ENCODE measurements at places on chromosomes 7 and 10. TPM values are rescaled to one million over a fixed set of nuclear protein-coding genes. Genes with fewer than 3 reads are reported as not detected.

DNA sequence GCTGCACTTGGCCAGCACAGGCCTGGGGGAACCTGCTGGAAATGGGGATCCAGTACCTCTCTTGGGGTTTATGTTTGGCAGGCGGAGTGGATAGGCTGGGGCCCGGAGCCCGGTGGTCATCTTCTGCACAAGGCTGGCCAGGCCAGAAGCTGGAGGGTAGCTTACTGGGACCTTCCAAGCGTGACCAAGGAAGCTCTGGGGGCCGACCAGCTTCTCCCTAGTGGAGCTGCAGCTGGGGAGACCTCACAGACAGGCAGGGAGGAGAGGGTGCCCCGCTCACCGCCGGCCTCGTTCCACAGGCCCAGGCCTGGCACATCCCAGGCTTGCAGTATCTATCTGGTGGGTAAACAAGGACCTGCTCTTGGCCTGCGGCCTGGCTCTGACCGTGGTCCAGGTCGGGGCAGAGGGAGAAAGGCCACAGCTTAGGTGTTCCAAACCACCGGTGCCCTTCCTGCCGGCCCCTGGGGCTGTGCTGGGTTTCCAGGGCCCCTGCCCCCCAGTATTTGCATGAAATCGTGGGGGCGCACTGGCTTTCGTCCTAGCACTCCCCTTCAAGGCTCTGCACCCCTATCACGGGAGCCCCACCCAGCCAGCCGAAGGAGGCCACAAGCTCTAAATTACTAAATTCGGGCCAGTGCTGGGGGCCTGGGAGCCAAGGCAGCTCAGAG lies 1.5 kb upstream of the ELFN1 start:
- H3K36me3 ChIP-seq = no peaks in the 10 kb centered on the region
- no peak overlapping the region for H3K4me3 ChIP-seq
- H3K27ac ChIP-seq = no peak overlapping the region
- peaks cover 30% of the 10 kb centered on the region for H3K4me1 ChIP-seq

- no peaks in the 10 kb centered on the region for H3K36me3 ChIP-seq
- H3K4me3 ChIP-seq = no peak overlapping the region
- DNase-seq = no peak
- H3K27me3 ChIP-seq = no peaks in the 10 kb centered on the region
These were observed 33.8 kb upstream of the HABP2 start for GRCh38 chr10:113518816-113519591.

Gene TMEM270
- total RNA-seq = not detected

DNA sequence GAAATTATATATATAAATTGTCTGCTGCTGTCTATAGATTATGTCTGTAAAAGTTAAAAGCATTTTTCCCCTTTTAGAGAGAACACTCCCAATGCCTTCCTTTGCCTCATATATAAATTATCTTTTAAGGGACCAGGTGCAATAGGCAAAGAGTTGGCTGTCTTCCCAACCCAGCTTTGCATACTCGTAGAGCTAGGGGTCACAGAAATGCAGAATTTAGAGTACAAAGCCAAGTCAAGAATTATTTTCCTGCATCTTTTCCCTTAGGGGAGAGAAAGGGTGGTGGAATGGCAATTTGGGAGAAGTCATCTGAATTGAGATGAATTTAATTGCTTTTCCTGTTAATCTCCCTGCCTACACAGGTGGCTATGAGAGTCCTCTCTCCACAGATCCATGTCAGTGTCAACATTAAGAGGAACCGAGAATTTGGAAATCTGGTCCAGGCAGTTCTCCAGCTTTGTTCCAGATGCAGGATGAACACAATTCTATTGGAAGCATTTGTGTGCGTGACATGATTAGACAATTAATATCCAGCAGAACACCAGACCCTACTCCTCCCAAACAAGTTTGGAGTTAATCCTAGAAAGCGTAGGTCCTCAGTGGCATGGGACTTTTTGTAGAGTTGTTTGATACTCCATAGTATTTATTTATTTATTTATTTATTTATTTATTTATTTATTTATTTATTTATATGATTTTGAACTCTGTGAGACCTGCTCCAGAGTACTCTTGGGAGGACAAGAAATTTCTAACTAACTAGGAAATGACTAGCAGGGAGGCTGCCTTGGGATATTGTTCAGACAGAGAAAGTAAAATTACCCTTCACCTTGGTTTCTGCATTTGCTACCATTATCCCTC lies 80.3 kb upstream of the SKAP2 start:
- no peak overlapping the region for H3K27ac ChIP-seq
- H3K27me3 ChIP-seq = no peaks in the 10 kb centered on the region
- H3K36me3 ChIP-seq = no peaks in the 10 kb centered on the region
- H3K4me3 ChIP-seq = no peak overlapping the region
- H3K4me1 ChIP-seq = no peaks in the 10 kb centered on the region
- no peak for DNase-seq

- H3K27me3 ChIP-seq = no peaks in the 10 kb centered on the region
- no peak for DNase-seq
- peaks cover 7% of the 10 kb centered on the region for H3K36me3 ChIP-seq
- H3K4me1 ChIP-seq = no peaks in the 10 kb centered on the region
- H3K27ac ChIP-seq = no peak overlapping the region
These were observed 25.3 kb downstream of the ZSCAN25 start for GRCh38 chr7:99642027-99642426.

GRCh38 chr10:58237014-58237834 lies 30.5 kb downstream of the IPMK start:
- H3K4me3 ChIP-seq = no peak overlapping the region
- peaks cover 4% of the 10 kb centered on the region for H3K36me3 ChIP-seq
- no peak overlapping the region for H3K27ac ChIP-seq
- H3K4me1 ChIP-seq = no peaks in the 10 kb centered on the region
- no peaks in the 10 kb centered on the region for H3K27me3 ChIP-seq
- DNase-seq = no peak

Gene SCRN1
- total RNA-seq = 28.4 TPM

- H3K4me3 ChIP-seq = no peak overlapping the region
- H3K4me1 ChIP-seq = no peaks in the 10 kb centered on the region
- H3K27me3 ChIP-seq = no peaks in the 10 kb centered on the region
- DNase-seq = no peak
- H3K27ac ChIP-seq = no peak overlapping the region
- H3K36me3 ChIP-seq = no peaks in the 10 kb centered on the region
These were observed 65.2 kb downstream of the CREB3L2 start for GRCh38 chr7:137936509-137937201.

GRCh38 chr10:81918766-81919165 lies 43.8 kb downstream of the NRG3 start:
- no peak overlapping the region for H3K4me3 ChIP-seq
- no peaks in the 10 kb centered on the region for H3K4me1 ChIP-seq

Gene SORCS1
- total RNA-seq = 3.5 TPM

Gene NUB1
- 39.1 TPM for total RNA-seq

Gene CALHM3
- 0.15 TPM for total RNA-seq

Gene SLC16A9
- total RNA-seq = 2.3 TPM

Gene BMPER
- total RNA-seq = 51.0 TPM

GRCh38 chr7:99267481-99267840 lies 5.2 kb upstream of the MYH16 start:
- no peak overlapping the region for H3K4me3 ChIP-seq
- H3K27me3 ChIP-seq = no peaks in the 10 kb centered on the region
- no peaks in the 10 kb centered on the region for H3K36me3 ChIP-seq
- no peak overlapping the region for H3K27ac ChIP-seq

- no peaks in the 10 kb centered on the region for H3K36me3 ChIP-seq
- no peaks in the 10 kb centered on the region for H3K27me3 ChIP-seq
- no peak overlapping the region for H3K4me3 ChIP-seq
- H3K27ac ChIP-seq = no peak overlapping the region
- DNase-seq = peak; percentile 82
- no peaks in the 10 kb centered on the region for H3K4me1 ChIP-seq
These were observed 107.8 kb upstream of the PPP1R3A start for GRCh38 chr7:114026486-114027089.

Gene GPR146
- total RNA-seq = 13.7 TPM

Gene OR2A2
- not detected for total RNA-seq

- H3K4me1 ChIP-seq = peaks cover 6% of the 10 kb centered on the region
- no peak overlapping the region for H3K27ac ChIP-seq
- no peak overlapping the region for H3K4me3 ChIP-seq
These were observed 1.4 kb downstream of the BTAF1 start for GRCh38 chr10:91925022-91925320.

- H3K27ac ChIP-seq = no peak within 1 kb of the TSS
- peak; percentile 41 for DNase-seq
- H3K4me1 ChIP-seq = peaks cover 4% of the 10 kb centered on the region
- peaks cover 57% of the 10 kb centered on the region for H3K27me3 ChIP-seq
- H3K4me3 ChIP-seq = peak within 1 kb of the TSS; percentile 63
These were observed at the start of gene GRM8 for GRCh38 chr7:127252778-127253280. Gene GRM8 (minus strand): TSS chr7:127252941.

Gene HABP2
- total RNA-seq = 1.2 TPM

Gene AGR2
- total RNA-seq = 248 TPM

DNA sequence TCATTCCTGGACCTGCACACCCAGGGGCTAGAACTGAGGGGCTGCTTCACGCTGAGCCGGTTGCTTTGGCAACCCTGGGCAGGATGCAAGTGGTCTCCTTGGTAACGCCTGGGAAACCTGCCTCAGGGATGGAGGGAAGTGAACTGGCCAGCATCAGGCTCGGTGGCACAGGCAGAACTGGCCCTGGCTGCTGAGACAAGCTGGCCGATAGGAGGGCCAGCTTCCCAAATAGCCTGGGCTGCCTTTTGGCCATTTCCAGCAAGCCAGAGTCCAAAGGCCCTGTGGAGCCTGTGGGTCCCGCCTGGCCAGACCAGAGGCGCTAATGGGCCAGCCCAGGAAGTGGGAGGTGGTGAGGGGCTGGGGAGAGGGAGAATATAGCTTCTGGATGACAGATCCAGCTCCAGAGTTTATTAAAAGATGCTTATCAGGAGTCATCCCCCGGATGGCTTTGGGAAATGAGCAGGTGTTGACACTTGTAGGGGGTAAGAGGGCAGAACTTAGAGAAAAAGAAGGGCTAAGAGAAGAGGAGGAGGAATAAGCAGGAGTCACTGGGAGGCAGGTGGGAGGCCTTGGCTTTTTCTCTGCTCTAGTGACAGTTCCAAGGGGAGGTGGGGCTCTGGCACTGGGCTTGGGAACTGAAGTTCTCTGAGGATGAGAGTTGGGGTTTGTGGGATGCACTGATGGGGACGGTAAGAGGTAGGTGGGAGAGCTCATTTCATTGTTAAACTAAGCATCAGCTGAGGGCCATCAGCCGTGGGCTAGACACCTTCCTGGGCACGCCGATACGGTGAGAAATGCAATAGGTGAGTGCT lies 9.6 kb downstream of the NEURL1 start:
- H3K4me3 ChIP-seq = no peak overlapping the region
- no peak overlapping the region for H3K27ac ChIP-seq
- H3K36me3 ChIP-seq = no peaks in the 10 kb centered on the region
- H3K4me1 ChIP-seq = no peaks in the 10 kb centered on the region
- DNase-seq = no peak

DNA sequence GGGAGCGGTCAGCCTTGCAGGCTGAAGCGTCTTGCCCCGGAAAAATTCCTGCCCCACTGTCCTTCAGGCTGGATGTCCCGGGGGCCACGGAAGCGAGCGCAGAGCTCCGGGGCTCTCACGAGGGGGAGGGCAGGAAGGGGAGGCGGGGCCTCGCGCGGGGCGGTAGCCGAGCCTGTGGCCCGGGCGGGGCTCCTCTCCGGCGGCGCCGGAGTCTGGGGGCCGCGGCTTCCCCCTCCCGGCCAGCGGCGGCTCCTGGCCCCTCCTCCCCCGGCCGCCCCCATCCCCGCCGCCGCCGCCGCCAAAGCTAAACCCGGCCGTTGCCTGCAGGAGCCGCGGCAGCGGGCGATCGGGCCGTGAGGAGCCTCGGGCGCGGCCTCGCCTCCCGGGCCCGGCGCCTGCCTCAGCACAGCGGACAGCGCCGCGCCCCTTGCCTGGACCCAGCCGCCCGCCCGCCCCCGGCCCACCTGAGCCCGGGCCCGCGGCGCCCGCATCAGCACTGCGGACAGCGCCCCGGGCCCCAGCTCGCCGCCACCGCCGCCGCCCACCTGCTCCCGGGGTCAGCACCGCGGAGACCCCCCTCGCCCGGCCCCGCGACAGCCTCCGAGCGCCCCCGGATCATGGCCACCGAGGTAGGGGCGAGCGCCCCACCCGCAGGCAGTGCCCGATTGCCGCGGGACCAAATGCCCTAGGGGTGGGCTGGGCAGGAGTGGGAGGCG lies at the start of gene GOLGA7B:
GOLGA7B (plus strand) TSS at position 157 of the 716 bp plus-strand sequence; CDS start at position 618, 461 bp downstream.
- H3K4me3 ChIP-seq = peak within 1 kb of the TSS; percentile 42
- H3K4me1 ChIP-seq = peaks cover 6% of the 10 kb centered on the region
- H3K27ac ChIP-seq = no peak within 1 kb of the TSS
- H3K36me3 ChIP-seq = no peaks in the 10 kb centered on the region
- DNase-seq = peak; percentile 49
- H3K27me3 ChIP-seq = no peaks in the 10 kb centered on the region

GRCh38 chr7:53642361-53642760 lies 606.9 kb downstream of the POM121L12 start:
- no peaks in the 10 kb centered on the region for H3K36me3 ChIP-seq
- H3K27me3 ChIP-seq = no peaks in the 10 kb centered on the region
- H3K27ac ChIP-seq = no peak overlapping the region
- no peak for DNase-seq
- no peaks in the 10 kb centered on the region for H3K4me1 ChIP-seq

DNA sequence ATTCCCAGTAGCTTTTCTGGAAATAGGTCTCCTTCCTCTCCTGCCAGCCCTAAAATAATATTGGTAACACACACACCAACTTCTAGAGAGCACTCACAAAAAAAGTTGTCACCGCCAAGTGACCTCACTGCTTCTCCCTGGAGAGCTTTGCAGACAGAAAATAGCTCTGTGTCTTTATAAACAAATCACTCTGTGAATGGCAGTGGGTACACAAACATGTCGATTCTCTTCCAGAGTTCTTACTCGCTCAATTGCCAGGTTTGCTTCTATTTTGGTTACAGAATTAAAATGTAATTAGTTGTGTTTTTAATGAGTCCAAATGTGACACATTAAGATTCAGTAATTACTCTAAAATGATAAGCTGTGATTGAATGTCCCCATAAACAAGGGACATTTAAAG lies 649.2 kb upstream of the C7orf33 start:
- H3K27ac ChIP-seq = no peak overlapping the region
- no peaks in the 10 kb centered on the region for H3K27me3 ChIP-seq
- peak; percentile 28 for DNase-seq
- no peaks in the 10 kb centered on the region for H3K36me3 ChIP-seq

- no peak overlapping the region for H3K27ac ChIP-seq
These were observed 31.3 kb downstream of the LAMB1 start for GRCh38 chr7:107971613-107972012.

- H3K27me3 ChIP-seq = no peaks in the 10 kb centered on the region
- H3K4me1 ChIP-seq = no peaks in the 10 kb centered on the region
- H3K4me3 ChIP-seq = no peak overlapping the region
- DNase-seq = peak; percentile 62
- no peaks in the 10 kb centered on the region for H3K36me3 ChIP-seq
These were observed 26.5 kb upstream of the TRIL start for GRCh38 chr7:28984631-28985030.

- no peaks in the 10 kb centered on the region for H3K36me3 ChIP-seq
- no peak overlapping the region for H3K4me3 ChIP-seq
- no peaks in the 10 kb centered on the region for H3K27me3 ChIP-seq
These were observed 43.7 kb downstream of the OSBPL3 start for GRCh38 chr7:24936121-24936824.

- peak; percentile 84 for DNase-seq
- H3K27ac ChIP-seq = no peak overlapping the region
- no peaks in the 10 kb centered on the region for H3K27me3 ChIP-seq
- no peaks in the 10 kb centered on the region for H3K4me1 ChIP-seq
- H3K36me3 ChIP-seq = no peaks in the 10 kb centered on the region
- H3K4me3 ChIP-seq = no peak overlapping the region
These were observed 319.3 kb upstream of the GHITM start for GRCh38 chr10:83820033-83820432.

All from lung (tissue), 17 donors.